GM04504 (cell line): ENCODE measurements at places on chromosomes 12 and 14.

GRCh38 chr12:110896559-110896958, 23.8 kb downstream of the MYL2 start:
- no peak for DNase-seq

GRCh38 chr12:10111451-10111850, 12.7 kb upstream of the CLEC1A start:
- DNase-seq, result no peak

DNA sequence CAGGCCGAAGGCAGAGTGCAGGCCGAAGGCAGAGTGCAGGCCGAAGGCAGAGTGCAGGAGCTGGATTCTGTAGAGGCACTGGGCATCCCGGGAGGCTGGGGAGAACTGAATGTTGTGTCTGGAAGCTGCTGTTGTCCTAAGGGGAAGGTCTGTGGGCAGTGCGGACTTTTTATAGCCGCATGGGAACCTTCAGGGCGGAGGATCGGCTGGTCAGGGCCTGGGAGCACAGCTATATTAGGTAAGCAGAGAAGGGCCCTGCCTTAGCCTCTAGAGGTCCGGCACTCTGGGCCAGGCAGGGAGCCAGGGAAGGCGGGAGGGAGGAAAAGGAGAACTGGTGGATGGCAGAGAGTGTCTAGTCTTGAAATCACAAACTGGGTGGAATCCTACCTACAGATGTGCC, 14.2 kb downstream of the CABP1 start:
- DNase-seq, result no peak

- no peak for DNase-seq
Measured at GRCh38 chr14:59308086-59308485, 119.6 kb downstream of the DAAM1 start.

DNA sequence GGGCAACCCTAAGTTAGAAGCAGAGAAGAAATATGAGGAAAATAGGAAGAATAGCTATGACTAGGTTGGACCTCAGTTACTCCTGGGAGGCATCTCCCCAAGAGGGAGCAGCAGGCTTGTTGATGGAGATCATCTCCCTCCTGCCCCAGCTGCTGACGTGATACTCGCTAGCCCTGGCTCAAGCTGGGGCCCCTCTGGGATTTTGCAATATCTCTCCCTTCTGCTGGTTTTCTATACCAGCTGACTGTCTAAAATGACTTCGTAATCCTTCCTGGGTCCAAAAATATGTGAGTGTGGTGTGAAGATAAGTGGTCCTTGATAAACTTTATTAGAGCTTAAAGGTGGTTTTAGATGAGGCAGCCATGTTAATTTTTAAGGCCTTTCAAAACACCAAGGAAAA, 4.5 kb upstream of the HECTD4 start:
- no peak for DNase-seq

DNA sequence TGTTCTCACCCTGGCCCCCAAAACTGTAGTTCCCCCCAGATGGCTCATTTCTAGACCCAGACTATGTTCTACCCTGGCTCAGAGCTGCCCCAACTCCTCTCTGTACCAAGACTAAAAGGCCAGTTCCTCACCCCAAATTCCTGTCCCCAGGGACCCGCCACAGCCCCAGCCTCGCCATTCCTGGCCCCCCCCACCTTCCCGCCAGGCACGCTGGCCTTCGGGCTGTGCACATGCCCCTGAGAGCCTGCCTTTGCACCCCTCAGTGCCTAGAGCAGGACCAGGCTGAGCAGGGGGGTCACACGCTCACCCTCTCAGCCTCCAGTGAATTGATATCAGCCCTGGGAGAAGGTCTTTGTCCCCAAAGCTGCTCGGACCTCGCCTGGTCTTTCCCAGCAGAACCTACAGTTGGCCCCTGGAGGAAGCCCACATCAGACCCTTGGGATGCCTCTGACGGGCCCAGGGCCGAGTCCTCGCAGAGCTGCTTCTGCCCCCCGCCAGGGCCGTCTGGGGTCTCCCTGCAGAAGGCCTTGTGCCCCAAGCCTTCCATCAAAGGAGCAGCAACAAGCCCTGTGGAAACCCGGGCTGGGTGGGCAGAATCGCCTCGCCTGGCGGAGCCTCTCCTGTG, 32.4 kb downstream of the BEGAIN start:
- DNase-seq, result no peak

- peak; percentile 34 for DNase-seq
Measured at GRCh38 chr12:47775100-47775911, 2.3 kb downstream of the SLC48A1 start.

DNA sequence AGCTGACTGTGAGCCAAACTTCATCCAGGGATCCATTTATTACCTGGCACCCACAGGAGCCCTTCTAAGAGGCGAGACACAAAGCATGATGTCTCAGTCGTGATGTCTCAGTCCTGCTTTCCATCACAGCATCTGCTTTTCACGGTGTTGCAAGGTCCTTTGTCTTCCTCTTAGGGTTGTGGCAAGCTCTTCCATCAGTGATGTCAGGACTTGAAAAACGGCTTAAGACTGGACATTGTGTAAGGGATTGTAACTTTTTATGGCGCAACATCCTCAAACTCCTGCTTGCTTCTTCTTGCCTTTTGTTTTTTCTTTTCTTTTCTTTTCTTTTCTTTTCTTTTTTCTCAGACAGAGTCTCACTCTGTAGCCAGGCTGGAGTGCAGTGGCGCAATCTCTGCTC, 586.5 kb upstream of the TMEM132C start:
- no peak for DNase-seq

DNA sequence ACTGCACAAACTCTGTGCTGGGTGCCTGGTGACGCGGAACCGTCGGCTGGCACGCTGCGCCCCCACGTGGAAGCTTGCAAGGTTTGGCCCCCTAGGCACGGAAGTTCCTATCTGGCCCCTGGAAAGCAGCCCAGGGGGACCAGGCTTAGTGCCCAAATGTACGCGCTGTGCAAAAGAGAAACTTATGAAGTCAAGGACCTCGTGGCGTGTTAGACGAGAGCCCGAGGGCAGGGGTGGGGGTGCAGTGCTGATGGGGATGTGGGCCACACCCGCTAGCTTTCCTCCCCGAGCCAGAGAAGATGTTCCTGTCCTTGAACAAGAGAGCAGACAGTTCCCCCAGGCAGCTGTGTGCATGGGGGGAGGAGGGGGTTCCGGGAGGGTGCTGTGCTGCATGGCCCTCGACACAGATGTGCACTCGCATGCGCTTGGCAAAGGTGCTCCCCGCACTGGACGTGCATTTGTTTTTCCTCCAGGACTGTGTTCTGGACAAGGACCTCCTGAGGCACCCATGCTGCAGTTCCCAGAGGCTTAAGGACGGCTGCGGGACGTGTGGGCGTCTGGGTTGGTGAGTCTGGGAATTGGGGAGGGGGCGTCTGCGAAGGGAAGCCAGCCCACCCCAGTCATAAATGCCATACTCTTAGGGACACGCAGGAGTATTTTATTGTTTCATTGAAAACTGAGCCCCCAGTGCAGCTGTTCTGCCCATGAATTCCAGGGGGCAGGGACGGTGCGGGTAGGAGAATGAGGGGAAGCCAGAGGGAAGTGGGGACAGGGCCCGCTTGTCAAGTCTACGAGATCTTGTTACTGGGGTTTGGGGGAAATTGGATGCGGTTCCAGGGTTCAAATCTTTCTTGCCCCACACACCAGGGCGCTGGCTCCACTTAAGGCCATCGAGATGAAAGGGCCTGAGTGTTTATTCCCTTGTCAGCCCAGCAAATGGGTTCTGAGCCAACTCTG, 80.0 kb downstream of the NTF3 start:
- no peak for DNase-seq
